Left lung (tissue), 14 donors: ENCODE measurements at places on chromosomes 2 and 18. TPM values are rescaled to one million over a fixed set of nuclear protein-coding genes. Genes with fewer than 3 reads are reported as not detected.
A peak's percentile ranks its signal among the peaks of the same experiment; 100 is the strongest.

- peak; percentile 13 for DNase-seq
Measured at GRCh38 chr2:101330253-101330933, 21.9 kb upstream of the RNF149 start.

The CAVIN2 gene
- total RNA-seq: 76.9 TPM

GRCh38 chr2:109384308-109385271, 229.2 kb downstream of the SEPTIN10 start:
- no peak for DNase-seq

DNA sequence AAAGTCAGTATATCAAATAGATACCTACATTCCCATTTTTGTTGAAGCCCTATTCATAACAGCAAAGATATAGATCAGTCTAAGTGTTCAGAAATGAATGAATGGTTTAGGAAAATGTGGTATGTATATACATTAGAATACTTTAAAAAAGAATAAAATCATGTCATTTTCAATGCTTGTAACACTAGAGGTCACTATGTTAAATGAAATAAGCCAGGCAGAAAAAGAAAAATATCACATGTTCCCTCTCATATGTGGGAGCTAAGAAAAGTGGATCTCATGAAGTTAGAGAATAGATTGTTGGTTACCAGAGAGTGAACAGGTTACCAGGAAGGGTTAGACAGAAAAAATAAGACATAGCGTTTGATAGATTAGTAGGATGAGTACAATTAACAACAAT, 1111.0 kb upstream of the SLC39A10 start:
- no peak for DNase-seq

The SCN9A gene
- 15.6 TPM for total RNA-seq

The COLEC11 gene
- 0.84 TPM for total RNA-seq
